ENCODE measurements at places on chromosomes 13 and 19.

- DNase-seq = no peak
Measured at GRCh38 chr13:111398196-111398595, 77.8 kb downstream of the TEX29 start.

- DNase-seq = no peak
Measured at GRCh38 chr13:55528434-55528833, 1612.3 kb upstream of the PRR20A start.

DNA sequence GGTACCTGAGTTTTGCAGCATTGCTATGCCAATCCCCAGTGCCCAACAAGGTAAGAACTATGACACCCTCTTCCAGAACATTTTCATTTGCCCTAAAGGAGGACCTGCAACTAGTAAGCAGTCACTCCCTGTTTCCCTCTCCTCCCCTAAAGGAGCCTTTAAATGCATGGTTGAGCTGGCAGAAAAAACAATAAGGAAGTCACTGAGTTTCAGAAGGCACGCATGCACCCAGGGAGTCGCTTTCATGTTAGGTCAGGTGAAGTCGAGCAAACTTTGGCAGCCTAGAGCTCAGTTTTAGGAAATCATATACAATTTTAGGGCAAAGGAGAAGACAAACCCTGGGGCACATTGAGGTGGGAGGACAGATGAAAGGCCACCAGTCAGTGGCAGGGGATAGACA, 11.8 kb downstream of the NLRP11 start:
- no peak for DNase-seq

GRCh38 chr19:5789351-5789761, 1.6 kb downstream of the DUS3L start:
- no peak for DNase-seq

- DNase-seq = no peak
Measured at GRCh38 chr13:98648686-98649085, 71.8 kb upstream of the STK24 start.

DNA sequence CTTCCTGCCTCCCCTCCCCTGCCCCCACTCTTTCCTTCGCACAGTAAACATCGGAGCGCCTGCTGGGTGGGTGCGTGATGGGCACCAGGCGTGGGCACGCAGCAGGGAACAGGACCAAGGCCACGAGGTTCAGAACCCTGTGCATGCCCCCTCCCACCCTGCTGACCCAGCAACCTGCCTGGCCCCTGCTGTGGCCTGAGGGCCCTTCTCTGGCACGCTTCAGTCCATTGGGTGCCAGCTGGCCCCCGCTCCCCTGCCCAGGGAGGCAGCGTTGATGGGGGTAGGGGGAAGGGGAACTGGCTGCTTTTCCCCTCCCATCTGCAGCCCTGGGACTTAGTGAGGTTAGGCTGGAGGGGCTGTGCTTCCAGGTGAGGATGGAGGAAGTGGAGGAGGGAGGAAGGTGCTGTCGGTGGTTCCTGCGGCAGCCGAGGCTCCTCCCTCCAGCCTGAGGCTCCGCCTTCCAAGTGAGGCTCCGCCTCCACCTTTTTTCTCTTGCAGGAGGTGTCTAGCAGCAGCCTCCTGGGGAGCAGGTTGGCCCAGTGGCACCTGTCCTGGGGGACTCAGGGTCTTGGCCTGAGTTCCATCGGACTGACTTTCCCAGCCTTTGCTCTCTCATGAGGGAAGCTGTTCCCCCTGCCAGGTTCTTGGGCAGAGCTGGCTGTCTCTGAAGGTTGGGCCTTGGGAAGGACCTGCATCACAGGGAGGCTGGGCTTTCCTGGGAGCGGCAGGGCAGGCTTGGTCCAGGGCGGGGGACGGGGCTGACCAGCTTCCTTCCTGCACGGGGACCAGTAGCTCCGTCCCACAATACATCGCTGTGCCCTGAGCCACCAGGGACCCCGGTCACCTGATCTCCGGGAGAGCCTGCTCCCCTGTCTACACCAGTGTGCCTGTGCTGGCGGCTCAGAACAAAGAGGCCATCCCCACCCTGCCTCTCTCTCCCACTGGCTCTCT, 7.3 kb downstream of the PIAS4 start:
- DNase-seq = no peak

DNA sequence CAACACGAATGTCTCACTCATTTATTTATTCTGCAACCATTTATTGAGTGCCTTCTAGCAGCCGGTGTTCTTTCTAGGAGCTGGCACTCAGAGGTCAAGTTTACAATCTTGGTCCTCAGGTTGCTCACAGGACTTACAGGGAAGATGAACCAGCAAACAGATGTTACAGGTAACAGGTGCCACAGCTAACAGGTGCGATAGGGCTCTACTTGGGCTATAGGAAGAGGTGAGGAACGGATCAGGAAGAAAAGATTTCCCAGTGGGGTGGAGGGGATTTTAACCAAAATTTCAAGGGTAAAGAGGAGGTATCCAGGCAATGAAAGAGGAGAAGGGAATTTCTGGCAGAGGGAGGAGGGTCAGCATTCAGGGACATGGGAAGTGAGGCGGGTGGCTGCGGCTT, 87.3 kb upstream of the FARP1 start:
- DNase-seq = no peak

DNA sequence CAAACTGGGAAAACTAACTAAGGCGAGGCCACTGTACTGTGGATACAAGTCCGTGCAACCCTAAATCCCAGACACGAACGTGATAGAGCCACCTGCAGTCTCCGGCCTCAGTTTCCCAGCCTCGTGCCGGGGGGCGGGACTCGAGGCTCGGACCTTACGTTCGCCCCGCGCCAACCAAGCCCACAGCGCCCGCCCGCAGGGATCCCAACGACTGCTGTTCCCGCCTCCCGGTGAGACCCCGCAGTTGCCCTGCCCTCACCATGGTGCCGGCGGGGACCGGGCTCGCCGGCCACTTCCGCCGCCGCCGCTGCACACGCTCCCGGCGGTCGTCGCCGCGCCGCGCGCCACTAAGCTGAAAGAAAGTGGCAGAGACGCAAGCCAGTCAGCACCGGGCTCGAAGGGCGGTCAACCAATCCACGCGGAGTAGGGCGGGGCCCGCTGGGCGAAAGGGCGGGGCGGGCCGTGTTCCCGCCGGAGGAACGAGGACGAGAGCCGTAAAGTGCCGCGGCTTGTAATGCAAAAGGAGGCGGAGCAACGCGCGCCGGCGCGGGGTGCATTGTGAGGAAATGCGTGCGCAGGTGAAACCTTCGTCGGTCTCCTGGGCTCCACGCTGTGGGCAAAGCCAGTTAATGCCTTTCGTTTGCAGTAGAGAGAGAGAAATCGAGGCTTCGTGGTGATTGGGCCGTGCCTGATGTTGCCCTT, at the start of gene LSM4:
Gene LSM4 (minus strand): TSS at position 318 of the 702 bp plus-strand sequence. CDS start 56 bp downstream, at position 262.
- DNase-seq = peak; percentile 99

GRCh38 chr13:50649211-50649610, 194.3 kb downstream of the DLEU7 start:
- no peak for DNase-seq
